ENCODE measurements at places on chromosomes 1 and 21. TPM values are rescaled to one million over a fixed set of nuclear protein-coding genes. Genes with fewer than 3 reads are reported as not detected.

Gene USH2A
- 1.8 TPM for polyA plus RNA-seq

Gene GRIK3
- polyA plus RNA-seq: 0.99 TPM

- no peak for DNase-seq
Observed at GRCh38 chr1:111867868-111868440, 112.3 kb downstream of the DDX20 start.

GRCh38 chr1:208880433-208881100, 636.4 kb upstream of the PLXNA2 start:
- DNase-seq: no peak

DNA sequence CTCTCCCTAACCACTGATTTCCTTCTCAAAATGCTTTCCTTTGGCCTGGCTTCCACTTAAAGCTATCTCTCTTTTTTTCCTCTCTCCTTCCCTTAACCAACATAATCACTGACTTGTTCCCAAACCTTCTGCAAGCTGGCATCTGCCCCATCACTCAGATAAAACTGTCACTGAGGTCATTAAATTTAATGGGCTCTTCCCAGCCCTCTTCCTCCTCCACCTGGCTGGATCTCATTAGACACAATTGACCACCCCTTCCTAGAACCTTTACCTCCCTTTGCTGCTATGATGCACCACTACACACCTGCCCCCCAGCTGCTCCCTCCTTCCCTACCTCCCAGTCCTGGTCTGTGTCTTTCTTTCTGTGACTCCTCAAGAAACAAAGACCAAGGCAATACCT, 44.0 kb upstream of the GJB5 start:
- no peak for DNase-seq

DNA sequence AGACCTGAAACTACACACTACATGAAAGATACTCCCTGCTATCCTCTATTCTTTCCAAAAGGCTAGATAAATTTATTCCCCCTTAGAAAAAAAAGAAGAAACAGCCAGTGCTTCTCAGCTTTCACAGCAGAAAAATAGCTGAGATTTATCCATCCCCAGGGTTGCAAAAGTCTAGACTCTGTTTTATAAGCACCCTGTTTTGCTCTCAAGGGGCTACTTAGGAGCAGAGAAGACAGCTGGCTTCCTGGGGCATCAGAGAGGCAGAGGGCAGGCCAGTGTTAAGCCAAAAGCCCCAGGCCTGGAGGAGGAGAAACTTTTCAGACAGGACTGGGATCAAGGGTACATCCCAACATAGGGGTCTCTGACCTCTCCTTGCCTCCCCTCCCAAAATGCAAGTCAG, 3.9 kb downstream of the LAMB3 start:
- no peak for DNase-seq

- DNase-seq: no peak
Observed at GRCh38 chr1:201113451-201114244, 1.4 kb upstream of the CACNA1S start.

- DNase-seq: no peak
Observed at GRCh38 chr21:45029948-45030681, 44.3 kb upstream of the ADARB1 start.

GRCh38 chr1:114690148-114690547, 5.2 kb downstream of the AMPD1 start:
- DNase-seq: no peak
